PC-3 (cell line): ENCODE measurements at places on chromosomes 3 and 15. TPM values are rescaled to one million over a fixed set of nuclear protein-coding genes. Genes with fewer than 3 reads are reported as not detected.

The MYZAP gene
- 3.5 and 6.0 TPM in 2 replicates for total RNA-seq

The ALDH1L1 gene
- not detected in 2 replicates for total RNA-seq

The UBP1 gene
- total RNA-seq = 49.3 and 57.5 TPM in 2 replicates

The FBXW12 gene
- total RNA-seq = not detected in 2 replicates
